ENCODE measurements at places on chromosomes 3 and 15.

GRCh38 chr3:274927-275326 lies 78.4 kb downstream of the CHL1 start:
- DNase-seq = no peak

DNA sequence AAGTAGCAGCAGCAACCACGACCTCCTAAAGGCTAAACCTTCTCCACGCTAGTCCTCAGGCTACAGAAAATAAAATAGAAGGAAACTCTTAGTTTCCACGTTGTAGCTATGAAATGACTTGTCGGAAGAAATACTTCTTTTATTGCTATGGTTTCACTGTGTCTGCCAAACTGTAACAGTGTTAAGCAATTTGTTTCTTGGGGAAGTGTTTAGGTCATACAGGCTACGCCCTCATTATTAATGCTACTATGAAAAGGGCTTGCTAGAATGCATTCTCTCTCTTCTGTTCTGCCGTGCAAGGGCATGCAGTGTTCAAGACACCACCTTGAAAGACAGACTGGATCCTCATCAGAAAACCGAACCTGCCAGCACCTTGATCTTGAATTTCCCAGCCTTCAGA lies 462.7 kb downstream of the PLOD2 start:
- DNase-seq = no peak

- no peak for DNase-seq
Observed at GRCh38 chr3:194707147-194707540, 21.5 kb downstream of the FAM43A start.

GRCh38 chr3:50050361-50050760 lies 38.4 kb upstream of the RBM5 start:
- no peak for DNase-seq

DNA sequence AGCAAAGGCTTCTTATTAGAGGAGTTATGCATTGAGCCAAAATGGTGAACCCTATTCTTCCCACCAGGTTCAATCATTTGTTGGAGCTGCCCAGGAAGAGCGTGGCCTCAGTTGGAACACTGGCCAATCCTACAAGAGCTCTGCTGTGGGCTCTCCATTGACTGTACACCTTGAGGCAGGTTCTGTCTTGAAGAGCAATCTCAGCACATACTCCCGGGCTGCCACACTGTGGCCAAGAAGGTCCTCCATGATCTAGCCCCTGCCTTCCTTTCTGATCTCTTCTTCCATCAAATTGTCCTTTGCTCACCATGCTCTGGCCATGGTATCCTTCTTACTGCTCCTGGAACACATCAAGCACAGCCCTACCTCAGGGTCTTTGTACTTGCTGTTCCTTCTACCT lies 5.7 kb upstream of the SUMF1 start:
- DNase-seq = no peak

GRCh38 chr3:177105623-177106022 lies 91.7 kb downstream of the TBL1XR1 start:
- DNase-seq = no peak

GRCh38 chr15:89206908-89207331 lies 14.5 kb downstream of the RLBP1 start:
- DNase-seq = peak; percentile 28

DNA sequence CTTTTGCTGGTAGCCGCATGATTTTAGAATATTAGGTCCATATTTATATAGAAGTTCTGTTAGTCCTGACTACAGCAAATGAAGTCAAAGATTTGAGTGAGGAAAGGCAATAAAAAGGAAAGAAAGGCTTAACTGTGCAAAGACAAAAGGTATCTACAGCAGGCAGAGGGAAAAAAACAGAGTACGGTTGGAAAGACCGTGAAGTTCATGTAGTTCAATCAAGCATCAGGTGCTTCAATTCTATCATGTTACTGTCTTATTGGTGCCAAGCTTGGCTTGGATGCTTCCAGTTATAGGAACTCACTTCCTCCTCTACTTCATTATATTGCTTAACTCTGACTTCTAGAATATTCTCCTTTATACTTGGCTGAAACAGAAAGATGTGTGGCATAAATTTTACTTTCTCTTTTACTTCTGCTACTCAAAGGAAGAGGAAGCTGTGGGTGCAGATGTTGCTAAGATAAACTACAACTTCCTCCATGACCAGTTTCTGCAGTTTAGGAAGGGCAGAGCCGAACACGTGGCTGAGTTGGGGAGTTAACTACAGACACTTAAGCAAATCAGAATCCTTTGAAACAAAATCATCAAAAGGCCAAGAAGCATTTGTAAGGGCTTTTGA lies 72.6 kb upstream of the ZBED2 start:
- no peak for DNase-seq

DNA sequence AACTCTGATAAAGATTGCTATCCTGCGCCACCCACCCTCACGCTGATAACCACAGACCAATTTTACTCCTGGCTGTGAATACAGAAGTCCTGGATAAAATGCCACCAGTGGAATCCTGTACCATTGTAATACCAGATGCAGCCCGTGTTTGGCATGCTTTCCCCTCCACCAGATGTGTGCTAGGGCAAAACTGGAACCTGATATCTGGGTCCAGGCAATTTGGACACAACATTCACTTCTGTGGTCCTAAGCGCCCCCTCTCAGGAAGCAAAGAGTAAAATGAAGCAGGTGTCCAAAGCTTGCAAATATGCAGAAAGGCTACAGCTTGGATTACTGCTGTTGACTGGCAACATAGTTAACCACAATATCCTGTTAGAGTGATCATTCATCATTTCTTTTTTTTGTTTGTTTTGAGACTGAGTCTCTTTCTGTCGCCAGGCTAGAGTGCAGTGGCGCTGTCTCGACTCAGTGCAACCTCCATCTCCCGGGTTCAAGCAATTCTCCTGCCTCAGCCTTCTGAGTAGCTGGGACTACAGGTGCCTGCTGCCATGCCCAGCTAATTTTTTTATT lies 32.8 kb downstream of the LOXL1 start:
- DNase-seq = no peak

DNA sequence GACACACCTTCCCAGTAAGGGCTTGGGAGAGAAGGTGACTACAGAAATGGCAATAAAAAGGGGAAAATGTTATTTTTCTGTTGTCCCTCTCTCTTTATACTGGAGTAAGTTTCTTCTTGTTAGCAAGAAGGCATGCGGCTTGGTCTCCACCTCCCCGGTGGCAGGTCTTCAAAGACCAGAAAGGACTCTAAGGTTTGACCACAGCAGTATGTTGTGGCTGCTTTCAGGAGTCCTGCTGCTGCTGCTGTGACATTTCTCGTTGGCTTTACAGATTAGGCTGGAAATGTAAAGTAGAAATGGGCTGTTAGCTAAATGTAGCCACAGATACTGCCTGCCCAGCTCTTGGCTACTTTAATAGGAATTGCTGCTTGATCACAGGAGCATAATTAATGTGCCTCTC lies 175.8 kb upstream of the ZBTB20 start:
- no peak for DNase-seq

DNA sequence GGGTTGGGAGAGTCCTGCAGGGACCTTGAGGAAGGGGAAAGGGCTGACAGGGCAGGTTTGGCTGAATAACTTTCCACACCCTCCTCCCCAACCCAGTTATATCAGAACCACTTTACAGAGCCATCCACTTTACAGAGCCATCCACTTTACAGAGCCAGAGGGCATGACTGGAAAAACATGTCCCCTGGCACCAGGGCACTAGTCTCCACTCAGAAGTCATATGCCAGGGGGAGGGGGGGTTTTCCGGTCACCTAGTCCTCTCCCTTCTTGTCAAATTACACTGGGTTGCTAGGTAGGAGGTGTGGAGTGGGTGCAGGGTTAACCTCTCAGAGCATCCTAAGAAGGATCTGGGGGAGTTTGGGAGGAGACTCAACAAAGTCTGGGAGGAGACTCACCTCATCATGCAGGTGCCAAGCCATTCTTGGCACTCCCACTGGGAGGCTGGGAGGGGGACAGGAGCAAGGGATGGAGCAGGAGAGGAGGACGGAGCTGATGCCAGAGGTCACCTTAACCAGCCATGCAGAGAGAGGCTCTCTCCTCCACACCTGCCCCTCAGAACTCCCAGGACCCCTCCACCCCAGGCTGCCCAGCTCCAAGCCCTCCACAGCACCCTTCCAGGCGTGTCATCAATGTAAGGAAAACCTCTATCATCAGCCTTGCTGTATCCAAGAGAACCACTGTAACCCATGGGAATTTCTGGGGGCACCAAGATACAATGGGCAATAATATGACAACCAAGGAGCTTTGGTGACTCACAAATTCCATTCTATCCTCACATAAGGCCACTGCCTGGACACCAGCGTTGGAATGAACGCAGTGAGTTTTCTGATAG lies 1.7 kb downstream of the LRRC2 start:
- DNase-seq = no peak

DNA sequence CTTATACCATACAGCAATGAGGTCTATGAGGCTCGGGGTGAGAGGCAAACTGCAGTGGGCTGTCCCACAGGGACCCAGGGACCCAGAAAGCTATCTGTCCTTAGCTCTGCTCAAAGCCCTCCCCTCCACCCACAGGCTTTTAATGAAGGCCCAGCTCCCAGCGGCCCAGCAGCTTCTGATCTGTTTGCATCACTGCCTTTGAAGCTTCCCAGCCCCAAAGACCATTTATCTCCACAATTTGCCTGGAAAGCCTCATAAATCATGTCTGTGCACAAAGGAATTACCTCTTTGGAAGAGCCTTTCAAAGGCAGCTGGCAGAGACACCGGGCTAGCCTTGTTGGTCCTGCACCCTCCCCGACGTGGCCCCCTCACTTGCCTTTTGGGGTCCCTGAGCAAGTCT lies 123.9 kb downstream of the RAB11A start:
- no peak for DNase-seq

- no peak for DNase-seq
Observed at GRCh38 chr3:172557515-172558220, 34.4 kb upstream of the TNFSF10 start.

- DNase-seq = no peak
Observed at GRCh38 chr3:84100861-84101260, 857.9 kb upstream of the CADM2 start.

DNA sequence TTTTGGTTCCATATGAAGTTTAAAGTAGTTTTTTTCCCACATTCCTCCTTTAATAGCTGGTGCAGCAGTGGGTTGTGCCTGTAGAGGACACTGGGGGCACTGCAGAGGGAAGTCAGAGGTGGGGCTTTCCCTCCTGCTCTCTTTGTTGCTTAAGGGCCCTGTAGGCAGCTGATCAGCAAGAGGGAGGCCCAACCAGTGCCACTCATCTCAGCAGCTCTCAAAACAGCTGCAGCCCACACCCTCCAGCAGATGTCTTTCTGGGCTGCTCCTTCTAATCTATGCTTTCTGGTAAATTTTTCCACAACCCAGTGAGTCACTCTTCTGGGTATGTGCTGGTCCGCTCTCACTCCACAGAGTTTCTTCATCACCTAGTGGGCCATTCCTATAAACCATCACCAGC lies 263.8 kb downstream of the FEZF2 start:
- DNase-seq = no peak

DNA sequence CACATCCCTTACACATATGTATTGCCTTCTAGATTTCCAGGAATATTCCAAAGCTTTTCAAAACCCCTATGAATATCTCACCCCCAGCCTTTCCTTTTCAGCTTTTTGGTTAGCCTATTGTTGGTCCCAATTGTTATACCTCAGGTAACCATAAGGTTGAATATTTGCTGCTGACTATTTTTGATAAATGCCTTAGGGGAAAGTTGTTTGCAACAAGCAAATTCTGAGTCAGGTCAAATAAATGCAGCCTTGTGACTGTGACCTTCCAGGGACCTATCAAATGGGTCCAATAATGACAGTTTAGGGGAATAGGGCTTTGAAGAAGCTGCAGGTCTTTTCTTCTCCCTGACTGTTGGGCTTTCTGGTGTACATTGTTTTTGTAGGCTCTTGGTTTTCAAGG lies 699.7 kb downstream of the NTRK3 start:
- no peak for DNase-seq

DNA sequence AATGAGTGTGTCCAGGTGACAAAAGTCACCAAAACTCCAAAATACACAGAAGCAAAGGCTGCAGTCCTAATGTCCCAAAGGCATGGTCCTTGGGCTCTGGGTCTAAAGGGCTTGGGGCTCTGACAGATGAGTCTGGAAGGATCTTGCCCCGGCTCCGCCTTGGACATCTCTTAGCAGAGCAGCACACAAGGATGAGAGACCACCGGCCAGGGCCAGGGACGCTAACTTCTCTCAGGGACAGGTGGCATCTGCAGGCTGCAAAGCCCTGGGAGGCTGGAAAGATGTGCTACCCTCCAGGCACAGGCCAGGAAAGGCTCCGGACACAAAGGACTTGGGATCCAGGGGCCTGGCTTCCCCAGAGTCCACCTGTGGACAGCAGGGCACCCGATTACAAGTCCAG lies 14.1 kb upstream of the SHISA5 start:
- DNase-seq = no peak

DNA sequence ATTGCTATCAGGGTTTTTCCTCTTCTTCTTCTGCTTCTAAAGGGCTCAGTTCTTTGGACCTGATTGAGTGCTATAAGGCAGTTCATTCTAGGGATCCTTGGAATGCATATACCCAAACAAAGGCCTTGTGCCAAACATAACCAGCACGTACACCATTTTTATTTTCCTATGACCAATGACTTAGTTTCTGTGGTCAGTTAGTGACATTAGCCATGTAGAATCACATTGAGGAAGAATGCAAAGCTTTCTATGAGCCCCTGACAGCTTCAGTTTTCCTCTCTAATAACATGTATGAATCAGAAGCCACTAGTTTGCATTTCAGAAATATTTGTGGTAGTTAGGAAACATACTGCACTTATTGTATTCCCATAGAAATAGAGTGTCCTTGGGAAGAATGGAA lies 240.0 kb downstream of the THRB start:
- DNase-seq = no peak

GRCh38 chr3:195753581-195753980 lies 32.8 kb downstream of the MUC20 start:
- DNase-seq = no peak

DNA sequence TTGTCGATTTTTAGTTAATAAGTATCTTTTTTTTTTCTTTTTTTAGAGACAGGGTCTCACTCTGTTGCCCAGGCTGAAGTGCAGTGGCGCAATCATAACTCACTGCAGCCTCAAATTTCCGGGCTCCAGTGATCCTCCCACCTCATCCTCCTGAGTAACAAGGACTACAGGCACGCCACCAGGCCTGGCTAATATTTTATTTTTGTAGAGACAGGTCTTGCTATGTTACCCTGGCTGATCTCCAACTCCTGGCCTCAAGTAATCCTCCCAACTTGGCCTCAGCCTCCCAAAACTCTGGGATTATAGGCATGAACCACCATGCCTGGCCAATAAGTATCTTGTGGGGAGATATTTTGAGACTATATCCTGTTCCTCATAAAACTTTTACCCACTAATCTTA lies 29.4 kb upstream of the ARID3B start:
- DNase-seq = no peak

DNA sequence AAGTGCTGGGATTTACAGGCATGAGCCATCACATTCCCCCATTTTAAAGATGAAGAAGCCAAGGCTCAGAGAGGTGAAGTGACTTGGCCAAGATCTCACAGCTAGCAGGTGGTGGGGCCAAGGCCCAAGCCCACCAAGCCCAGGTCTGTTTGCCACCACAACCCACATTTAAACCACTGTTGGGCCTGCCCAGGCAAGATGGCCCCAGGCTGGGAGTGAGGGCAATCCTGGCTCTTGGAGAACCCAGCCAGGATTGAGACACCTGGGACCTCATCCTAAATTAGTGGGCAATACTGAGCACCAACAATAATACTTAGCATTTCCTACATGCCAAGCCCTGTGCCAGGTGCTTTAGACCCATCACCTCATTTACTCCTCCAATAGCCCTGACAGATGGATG lies 6.9 kb downstream of the IGDCC3 start:
- no peak for DNase-seq

GRCh38 chr3:195172039-195172684 lies 98.8 kb downstream of the XXYLT1 start:
- DNase-seq = no peak

Measured in left renal cortex interstitium (tissue), 4 donors.